ENCODE measurements at places on chromosomes 2 and 18. TPM values are rescaled to one million over a fixed set of nuclear protein-coding genes. Genes with fewer than 3 reads are reported as not detected.

The MOGAT1 gene
- total RNA-seq, result not detected

The DNAJB2 gene
- 16.1 TPM for total RNA-seq

The FLACC1 gene
- total RNA-seq, result 0.23 TPM

The IL1R2 gene
- total RNA-seq, result 3.3 TPM

The GALNT13 gene
- 12.8 TPM for total RNA-seq

GRCh38 chr2:182866461-182867406 is at the start of gene FRZB:
FRZB (minus strand) TSS chr2:182866637; CDS start chr2:182866552, 85 bp downstream.
- no peak for DNase-seq

DNA sequence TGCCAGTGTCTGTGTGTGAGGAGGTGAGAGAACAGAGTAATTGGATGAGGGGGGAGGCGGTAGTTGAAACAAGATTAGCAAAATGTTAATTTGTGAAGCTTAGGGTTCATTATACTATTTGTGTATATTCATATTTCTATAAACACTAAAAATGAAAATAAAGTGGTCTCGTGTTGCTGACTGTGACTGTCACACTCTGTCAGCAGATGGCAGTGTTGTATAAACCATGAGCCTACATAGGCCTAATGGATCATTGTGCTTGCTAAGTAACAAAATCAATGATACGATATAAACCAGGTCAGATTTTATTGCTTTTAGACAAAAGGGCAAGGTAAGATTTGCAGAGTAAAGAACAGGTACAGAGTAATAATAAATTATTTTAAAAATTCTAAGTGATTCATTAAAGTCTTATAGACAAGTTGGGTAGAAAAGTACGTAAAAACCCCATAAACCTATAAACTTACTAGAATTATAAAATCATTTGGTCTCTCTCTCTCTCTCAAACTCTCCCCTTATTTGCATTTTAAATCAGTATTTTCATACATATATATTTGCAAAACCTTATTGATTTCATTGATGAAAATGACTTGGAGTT is 182.7 kb downstream of the RPIA start:
- DNase-seq, result peak; percentile 48

DNA sequence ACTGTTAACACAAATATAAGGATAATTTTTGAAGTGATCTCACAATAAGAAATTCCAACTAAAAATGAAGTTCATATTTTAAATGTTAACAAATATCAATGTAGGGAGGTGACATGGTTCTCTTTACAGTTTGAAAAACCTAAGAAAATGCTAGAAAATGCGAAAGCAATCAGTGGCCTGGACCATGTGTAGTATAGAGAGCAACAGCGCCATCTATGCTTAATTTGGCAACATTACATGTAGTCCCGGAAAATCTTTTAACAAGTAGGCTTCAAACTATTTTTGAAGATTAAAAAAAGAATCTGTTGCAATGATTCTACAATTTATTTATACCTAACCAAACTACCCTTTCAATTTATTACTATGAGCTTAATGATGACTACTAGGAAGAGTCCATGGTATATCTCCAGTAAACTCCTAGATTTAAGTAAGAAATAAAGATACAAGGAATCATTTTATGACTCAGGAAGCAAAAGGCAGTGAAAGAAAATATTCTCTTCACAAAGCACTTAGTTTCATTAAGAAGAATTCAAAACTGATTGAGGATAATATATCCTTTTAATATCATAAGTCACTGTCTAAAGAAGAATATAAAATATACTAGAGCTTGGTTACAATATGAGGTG is 33.3 kb downstream of the NDUFA10 start:
- peak; percentile 42 for DNase-seq

DNA sequence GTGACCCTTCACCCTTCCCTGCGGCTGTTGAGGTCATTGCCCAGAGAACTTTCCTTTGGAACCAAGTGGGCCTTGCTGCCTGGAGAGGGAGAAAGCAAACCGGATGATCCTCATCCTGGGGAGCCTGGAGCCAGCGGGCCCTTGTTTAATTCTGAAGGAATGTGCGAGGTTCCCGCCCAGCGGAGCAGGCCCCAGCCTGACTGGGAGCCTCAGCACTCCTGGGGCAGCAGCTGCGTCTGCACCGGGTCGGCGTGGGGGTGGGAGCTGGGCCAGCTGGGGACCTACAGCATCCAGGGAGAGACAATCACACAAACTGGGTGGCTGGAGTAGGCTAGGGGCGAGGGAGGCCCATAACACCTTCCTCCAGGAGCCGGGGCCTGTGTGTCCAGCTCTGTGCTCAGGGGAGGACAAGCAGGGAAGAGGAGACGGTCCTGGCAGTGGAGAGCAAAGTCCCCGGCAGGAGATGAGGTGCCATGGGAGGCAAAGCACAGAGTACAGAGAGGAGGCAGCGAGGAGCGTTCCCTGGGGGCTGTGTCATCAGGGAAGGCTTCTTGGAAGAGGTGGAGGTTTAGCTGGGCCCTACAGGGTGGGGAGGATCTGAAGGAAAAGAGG is 61.9 kb upstream of the HAAO start:
- DNase-seq, result no peak

DNA sequence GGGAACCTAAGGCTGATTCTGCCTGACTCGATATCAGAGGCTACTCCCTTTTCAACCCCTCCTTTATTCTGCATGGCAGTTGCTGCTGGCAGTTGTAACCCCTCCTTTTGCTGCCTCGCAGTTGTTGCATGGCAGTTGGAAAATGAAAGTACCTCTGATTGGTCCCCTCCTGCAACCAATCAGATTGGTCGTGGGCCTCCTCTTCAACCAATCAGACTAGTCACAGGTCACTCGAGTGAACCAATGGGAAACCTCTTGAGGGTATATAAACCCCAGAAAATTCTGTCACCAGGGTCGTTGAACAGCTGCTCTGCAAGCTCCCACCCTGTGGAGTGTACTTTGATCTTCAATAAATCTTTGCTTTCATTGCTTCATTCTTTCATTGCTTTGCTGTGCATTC is 294.3 kb upstream of the SLC8A1 start:
- peak; percentile 69 for DNase-seq

DNA sequence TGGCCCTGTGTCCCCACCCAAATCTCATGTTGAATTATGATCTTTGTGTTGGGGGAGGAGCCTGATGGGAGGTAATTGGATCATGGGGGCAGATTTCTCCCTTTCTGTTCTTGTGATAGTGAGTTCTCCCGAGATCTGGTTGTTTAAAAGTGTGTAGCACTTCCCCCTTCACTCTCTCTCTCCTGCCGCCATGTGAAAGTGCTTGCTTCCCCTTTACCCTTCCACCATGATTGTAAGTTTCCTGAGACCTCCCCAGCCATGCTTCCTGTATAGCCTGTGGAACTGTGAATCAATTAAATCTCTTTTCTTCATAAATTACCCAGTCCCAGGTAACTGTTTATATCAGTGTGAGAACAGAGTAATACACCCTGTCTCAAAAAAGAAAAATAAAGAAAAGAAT is 25.5 kb downstream of the LRRFIP1 start:
- no peak for DNase-seq

DNA sequence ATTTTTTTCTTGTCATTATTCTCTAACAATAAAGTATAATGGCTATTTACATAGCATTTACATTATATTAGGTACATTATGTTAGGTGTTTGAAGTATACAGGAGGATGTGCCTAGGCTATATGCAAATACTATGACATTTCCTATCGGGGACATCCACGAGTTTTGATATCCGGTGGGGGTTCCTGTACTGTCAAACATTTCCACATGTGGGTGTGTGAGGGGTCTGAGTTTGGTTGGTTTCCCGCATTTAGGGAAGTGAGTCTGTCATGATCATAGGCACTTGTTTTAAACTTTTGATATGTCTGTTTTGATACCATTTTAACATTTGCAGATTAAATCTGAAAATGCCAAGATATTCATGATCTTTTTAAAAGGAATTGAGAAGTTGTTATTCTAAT is 76.0 kb downstream of the CEP192 start:
- DNase-seq, result no peak

- no peak for DNase-seq
Observed at GRCh38 chr18:75827751-75828287, 400.3 kb upstream of the SMIM21 start.

- DNase-seq, result no peak
Observed at GRCh38 chr2:186327251-186327868, 158.7 kb upstream of the ZC3H15 start.

GRCh38 chr2:59888706-59889105 is 664.7 kb downstream of the BCL11A start:
- DNase-seq, result no peak

DNA sequence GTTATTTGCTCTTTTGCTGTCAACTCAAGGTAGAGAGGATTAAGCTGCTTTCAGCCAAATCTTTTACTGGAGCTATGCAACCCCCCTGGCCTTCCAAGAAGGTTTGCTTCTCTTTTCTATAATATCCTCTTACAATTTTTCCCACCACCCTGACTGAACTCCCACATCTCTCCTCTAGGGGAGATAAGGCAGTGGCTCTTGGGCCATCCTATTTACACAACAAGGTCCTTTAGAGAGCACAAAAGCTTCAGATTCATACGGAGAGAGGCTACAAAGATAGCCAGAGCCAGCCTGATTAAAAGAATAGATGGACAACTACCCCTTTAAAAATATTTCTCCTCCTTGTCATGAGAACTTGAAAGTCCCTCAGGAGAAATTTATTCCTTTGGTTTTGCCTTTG is 95.7 kb downstream of the TPGS2 start:
- DNase-seq, result no peak

- DNase-seq, result no peak
Observed at GRCh38 chr18:24499814-24500213, 39.4 kb downstream of the HRH4 start.

GRCh38 chr2:187316040-187316439 is 132.0 kb downstream of the CALCRL start:
- no peak for DNase-seq

- peak; percentile 50 for DNase-seq
Observed at GRCh38 chr2:78861546-78861945, 164.0 kb upstream of the REG3G start.

DNA sequence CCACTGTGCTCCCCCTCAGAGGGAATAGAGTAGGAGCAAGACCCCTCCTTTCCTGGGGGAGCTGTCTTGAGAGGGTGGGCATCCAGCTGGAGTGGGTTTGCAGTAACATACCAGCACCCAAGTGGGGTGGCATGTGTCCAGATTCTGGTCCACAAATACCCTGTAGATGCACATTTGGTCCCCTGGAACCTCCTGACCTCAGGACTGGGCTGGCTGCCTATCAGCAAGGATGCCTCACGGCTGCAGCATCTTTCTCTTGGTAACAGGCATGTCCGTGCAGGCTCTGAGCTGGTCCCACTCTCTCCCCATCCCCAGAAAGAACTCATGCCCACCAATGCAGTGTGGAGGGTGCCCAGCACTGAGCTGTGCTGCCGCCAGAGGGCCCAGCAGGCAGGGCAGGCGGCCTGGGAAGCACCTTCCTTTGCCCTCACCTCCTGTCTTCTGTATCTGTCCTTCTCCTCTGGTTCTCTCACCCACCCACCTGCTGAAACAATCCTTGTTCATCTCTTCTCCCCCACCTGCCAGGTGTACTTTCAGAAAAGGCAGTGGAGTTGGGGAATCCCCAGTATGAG is 47.4 kb downstream of the ITGB1BP1 start:
- DNase-seq, result no peak

All from H4 (cell line).